ENCODE measurements at places on chromosomes 11 and 22.

DNA sequence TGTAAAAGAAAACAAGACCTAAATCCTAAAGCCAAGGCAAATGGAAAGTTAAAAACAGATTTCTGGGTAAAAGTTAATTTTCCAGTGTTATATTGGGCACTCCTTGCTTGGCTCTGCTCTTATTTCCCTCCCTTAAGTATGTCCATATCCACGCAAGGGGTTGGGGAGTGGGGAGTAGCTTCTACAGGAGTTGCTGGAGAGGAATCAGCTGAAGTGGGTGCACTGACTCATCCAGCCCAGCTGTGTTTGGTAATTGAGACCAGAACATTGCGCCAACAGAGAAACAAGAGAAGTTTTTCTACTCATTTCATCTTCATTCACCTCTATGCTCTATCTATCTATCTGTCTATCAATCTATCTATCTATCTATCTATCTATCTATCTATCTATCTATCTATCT, 298.4 kb upstream of the PDGFD start:
- no peak for DNase-seq

DNA sequence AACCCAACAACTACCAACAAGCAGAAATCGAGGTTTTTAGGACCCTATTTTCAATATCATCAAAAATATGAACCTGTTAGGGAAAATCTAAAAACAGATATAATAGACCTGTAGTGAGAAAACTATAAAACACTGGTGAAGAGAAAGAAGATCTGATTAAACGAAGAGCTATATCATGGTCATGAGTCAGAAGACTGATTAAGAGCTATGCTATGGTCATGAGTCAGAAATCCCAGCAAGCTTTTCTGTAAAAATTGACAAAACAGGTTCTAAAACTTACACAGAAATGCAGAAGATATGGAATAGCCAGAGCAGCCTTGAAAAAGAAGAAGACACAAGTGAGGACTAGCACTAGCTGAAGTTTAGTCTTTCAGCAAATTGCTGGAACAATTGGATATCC, 345.0 kb downstream of the TBC1D22A start:
- no peak for DNase-seq

- DNase-seq = no peak
These were observed 267.2 kb downstream of the RAB38 start for GRCh38 chr11:87908086-87908485.

- no peak for DNase-seq
These were observed 62.6 kb downstream of the CWC15 start for GRCh38 chr11:94910779-94911178.

- no peak for DNase-seq
These were observed 962.9 kb downstream of the BRD1 start for GRCh38 chr22:48864748-48865147.

GRCh38 chr22:26967282-26967681, 309.9 kb downstream of the MIAT start:
- DNase-seq = no peak

- no peak for DNase-seq
These were observed 230.0 kb upstream of the TBCEL start for GRCh38 chr11:120793806-120794479.

GRCh38 chr22:27560781-27561180, 240.8 kb downstream of the MN1 start:
- DNase-seq = no peak

DNA sequence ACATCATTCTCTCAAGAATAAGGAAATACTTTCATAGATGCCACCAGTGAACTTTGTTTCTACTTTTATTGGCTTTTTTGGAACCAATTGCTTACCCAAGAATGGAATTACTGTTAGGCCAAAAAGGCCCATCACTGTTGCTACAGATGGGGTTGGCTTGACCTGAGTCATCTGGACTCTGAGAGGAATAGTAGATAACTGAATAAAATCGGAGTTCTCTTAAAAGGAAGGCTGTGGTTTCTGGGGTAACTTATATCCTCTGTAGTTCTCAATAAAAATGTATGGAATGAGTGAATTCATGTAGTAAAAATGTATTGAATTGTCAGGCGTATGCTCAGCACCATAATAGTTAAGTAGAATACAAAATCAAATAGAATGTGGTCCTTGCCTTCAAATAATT, 56.6 kb downstream of the ARHGEF12 start:
- no peak for DNase-seq

DNA sequence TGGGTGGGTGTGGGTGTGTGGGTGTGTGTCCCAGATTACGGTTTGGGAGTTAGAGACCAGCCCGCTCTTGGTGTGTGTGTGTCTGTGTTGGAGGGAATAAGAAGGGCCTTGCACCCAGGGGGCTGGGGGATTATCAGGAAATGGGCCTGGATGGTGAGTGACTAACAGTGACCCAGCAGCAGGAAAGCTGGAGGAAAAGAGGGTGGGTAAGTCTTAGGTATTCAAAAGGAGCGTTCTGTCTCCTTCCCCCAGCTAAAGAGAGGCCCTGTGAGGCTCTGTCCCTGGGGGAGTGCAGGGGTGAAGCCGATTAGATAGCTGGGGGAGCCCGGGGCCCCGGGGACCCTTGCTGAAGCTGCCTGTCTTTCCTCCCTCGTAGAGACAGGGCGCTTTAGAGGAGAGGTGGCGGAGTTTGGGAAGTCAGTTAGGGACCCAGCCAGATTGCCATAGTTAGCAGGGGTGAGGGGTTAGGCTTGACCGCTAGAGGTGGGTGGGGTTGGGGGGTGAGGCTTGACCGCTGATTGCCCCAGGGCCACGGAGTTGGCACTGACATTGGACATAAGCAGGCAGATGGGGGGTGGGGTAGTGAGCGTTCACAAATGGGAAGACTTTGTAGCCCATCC, 1.5 kb downstream of the OAF start:
- DNase-seq = no peak

DNA sequence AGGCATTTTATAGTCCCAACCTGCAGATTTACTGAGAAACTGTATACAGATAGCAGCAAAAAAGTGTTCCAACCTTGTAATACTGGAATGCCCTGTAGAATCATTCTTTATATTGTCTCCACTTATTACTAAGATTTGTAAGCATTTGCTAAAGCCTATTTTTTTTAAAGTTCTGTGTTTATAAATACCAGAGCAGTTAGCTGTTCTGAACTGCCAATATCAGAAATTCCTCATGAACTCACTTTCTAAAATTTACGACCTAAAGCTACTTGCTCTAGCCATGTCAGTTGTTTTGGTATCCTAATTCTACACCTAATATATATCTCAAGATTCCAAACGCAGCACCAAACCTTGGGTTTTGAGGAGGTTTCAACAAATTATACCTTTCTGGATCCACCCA, 103.2 kb downstream of the C11orf65 start:
- DNase-seq = no peak

DNA sequence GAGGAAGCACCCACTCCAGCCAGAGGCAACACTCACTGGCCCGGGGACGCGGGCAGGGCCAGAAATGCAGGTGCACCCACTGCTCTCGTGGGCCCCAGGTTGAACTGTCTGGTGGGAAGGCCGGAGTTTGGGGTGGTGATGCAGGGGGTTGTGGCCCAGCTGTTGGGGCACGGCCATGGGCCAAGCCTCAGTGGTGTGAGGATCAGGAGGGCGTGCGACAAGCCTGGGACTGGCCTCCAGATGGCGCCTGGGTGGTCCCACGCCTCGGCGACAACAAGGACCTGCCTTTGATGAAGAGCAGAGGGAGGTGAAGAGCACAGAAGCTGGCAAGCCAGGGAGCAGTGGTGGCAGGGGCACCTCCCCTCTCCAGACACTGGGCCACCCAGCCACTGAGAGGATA, 240.8 kb downstream of the BRD1 start:
- DNase-seq = no peak

DNA sequence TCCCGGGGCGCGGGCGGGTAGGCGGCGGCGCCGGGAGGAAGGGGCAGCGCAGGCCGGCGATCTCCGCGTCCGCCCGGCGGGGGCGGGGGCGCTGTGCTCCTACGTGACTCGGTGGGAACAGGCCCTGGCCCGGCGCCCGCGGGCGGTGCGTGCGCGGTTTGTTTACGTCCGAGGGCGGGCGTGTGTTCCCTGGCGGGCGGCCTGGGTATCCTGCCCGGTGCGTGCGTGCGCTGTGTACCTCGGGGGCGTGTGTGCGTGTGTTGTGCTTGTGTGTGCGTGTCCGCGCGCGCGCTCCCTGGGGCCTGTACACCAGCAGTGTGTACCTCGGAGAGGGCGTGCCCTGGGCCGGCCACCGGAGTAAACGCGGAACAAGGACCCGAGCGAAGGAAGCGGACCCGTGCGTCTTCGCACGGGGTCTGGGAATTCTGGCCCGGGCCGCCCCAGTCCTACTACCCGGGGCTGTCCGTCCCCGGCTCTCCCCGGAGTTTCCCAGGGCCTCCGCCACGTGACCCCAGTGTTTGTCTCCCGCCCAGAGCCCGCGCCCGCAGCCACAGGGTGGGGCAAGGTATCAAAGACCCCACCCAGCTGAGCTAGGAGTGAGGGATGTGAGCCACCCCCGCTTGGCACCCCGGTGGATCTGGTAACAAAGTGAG, 769 bp downstream of the MAFF start:
- peak; percentile 36 for DNase-seq

DNA sequence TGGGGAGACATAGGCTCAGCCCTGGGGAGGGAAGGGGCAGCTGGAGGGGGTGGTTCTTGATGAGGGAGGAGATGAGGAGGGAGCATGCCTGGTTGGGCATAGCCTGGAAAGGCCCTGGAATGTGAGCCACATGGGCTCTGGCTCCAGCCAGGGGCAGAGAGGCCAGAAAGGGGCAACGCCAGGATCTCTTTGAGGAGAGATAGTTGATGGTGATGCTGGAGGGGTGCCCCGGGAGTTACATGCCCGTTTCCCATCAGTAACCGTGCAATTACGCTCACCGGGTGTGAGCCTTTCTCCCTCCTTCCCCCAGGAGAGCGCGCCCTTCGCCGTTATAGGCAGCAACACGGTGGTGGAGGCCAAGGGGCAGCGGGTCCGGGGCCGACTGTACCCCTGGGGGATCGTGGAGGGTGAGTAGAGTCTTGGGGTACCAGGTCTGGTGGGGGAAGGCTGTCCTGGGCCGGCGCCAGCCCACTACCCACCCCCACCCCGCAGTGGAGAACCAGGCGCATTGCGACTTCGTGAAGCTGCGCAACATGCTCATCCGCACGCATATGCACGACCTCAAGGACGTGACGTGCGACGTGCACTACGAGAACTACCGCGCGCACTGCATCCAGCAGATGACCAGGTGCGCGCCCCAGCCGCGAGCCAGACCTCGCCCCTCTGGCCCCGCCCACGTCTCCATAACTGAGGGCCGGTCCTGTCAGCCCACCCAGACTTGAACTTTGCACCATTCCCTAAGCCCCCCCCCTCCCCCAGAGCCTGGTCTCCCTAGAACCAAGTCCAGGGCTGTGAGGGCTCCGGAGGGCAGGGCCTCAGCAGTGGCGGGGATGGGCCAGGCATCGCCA, 1.8 kb upstream of the GP1BB start:
- no peak for DNase-seq

DNA sequence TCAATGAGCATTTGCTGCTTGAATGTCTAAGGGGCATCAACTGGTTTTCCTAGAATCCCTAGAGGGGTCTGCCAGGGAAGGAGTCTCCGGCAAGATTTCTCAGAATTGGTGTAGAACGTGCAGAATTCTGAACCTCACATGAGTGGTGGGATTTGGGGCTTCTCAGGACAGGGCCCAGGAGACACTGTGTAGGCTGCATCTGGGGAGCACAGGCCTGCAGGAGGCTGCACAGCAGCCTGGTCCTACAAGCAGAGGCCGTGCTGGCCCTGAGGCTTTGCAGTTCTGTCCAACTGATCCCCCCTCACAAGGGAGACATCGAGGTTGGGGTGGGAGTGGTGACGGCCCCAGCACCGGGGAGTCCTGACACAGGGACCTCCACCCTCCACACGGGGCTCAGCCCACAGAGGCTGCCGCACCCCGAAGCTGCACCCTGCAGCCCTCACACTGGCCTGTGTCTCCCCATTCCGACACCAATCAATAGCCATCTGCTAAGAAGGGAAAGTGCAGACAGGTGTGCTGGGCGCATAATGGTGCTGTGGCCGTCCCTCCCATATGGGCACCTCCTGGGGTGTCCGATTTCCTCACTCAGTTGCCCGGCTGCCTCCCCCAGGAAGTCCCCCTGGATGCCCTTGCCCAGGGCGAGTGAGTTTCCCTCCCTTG, 688.1 kb downstream of the BRD1 start:
- DNase-seq = no peak

- DNase-seq = no peak
These were observed at the start of gene YPEL4 for GRCh38 chr11:57649826-57650738. YPEL4 (minus strand) TSS chr11:57649912; CDS start chr11:57647107, 2,805 bp downstream.

- peak; percentile 16 for DNase-seq
These were observed 879.9 kb upstream of the TENM4 start for GRCh38 chr11:80320765-80321164.

DNA sequence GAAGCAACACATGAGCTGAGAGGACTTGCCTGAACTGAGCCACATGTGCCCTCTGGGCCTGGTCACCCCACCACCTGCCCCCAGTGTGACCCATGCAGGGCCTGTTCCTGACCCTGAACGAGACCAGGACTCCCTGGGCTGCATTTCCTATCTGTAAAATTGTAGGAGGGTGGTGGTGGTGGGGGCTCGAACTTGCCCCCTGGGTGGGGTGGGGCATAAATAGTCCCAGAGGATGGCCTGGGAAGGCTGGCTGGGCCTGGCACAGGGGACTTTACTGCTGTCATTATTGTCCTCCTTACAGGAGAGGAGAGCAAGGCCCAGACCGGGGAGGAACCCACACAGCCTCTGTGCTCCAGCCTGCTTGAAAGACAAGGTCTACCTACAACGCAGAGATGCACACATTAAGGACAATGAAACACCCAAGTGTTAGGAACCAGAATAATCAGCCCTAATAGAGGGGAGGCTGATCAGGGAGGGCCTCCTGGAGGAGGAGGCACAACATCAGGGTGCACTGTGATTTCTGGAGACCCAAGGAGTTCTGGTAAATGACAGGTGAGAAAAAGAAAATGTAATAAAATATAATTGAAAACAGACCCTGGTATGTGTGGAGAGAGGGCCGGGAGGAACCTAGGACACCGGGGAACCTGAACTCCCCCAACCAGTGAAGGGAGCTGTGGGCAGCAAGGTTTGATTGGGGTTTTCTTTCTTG, 2.8 kb upstream of the AIFM3 start:
- no peak for DNase-seq

DNA sequence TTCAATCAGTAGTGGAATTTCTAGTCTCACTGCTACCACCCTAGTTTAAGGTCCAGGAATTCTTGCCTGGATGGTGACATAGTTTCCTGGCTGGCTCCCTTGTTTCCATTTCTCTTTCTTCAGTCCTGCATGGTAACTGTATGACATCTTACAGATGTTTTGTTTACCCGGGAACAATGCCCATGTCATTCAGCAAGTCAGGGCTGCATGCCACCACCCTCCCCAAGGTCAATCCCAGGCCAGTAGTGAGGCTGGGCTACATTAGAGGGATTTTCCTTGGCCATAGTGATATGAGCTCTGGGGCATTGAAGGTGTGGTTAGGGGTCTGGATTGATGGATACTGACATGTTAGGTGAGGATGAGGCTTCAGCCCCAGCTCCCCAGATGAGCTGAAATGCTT, 114.9 kb upstream of the E2F8 start:
- no peak for DNase-seq

DNA sequence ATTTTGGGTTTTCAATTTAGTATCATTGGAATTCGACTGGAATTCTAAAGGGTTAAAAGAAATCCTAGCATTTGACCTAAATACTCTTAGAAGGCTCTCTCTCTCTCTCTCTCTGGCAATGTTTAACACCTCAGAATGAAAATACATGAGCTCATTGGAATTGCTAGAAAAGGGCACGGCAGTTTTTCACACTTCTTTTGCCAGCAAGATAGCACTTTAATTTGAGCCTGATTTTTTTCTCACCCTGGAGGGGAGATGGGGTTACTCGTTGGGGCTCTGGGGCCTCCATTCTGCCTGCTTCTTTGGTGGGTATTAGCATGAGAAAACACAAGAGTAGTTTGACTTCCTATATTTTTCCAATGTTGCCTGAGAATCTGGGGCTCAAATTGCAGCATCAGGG, 22.8 kb upstream of the CLMP start:
- DNase-seq = no peak

- no peak for DNase-seq
These were observed 5.2 kb downstream of the KCNJ5 start for GRCh38 chr11:128896356-128896755.
